ENCODE measurements at places on chromosomes 2 and 18. TPM values are rescaled to one million over a fixed set of nuclear protein-coding genes. Genes with fewer than 3 reads are reported as not detected.

DNA sequence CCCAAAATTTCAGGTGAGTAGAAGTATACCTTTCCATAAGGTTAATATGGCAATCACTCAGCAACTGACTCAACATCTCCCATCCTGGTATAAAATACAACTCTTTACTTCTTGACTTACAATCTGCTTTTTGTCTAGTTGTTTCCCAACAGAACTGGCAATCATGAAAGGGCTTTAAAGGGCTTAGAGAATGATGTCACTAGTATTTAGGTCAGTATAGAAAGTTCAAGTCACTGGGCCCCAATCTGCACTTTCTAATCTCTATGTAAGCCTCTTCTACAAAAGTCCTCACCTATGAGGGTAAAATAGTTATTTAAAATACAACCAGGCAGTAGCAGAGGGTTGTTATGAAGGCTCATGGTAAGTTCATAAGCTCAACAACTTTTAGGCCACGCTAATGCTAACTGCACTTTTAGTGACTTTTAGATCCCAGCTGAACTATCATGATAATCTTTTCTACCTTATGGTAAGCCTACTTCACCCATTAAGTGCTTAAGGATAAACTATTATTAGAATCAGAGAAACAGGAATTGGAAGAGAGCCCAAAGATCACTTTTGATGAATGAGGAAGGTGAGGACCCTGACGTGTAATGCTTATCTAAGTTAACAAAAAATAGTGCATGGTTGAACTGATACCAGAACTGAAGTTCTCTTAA lies 79.6 kb downstream of the GORASP2 start:
- no peak for DNase-seq

DNA sequence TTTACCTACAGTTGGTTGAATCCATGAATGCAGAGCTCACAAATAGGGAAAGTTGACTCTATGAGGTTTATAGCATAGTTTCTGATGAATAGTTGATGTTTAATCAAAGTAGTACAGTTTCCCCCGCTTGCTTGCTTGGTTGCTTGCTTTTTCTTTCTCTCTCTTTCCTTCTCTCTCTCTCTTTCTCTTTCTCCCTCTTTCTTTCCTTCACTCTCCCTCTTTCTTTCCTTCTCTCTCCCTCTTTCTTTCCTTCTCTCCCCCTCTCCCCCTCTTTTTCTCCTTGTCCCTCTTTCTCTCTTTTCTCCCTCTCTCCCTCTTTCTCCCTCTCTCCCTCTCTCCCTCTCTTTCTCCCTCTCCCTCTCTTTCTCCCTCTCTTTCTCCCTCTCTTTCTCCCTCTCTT lies 999.9 kb upstream of the CELF4 start:
- no peak for DNase-seq

DNA sequence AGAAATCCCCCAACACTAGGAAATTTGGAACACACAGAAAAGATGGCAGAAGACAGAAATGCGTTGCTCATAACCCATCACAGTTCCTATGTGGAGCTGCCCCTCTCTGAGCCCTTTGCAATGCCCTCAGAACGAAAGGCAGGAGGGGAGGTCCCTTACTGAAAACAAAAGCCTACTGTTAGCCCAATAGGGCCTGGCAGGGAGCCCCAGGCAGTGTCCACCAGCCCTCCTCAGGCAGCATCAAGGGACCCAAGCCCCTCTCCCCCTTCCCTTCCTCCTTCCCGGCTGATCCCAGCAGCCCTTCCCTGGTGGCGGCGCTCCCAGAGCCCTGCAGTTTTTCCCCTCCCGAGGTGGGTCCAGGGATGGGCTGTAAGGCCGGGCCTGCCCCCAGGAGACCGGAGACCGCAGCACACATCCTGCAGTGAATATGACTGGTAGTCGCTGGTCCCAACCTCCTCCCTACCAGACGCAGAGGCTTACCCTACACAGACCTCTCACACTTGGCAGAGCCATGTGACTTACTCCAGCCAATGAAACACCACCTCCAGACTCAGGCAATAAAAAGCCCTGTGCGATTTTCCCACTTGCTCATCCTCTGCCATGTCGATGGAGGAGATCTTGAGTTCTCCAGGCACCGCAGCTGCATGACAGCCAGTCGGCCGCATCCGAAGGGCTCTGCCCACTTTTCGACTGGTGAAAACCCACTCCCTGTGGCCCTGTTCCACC lies 19.4 kb upstream of the DUSP2 start:
- DNase-seq: no peak

DNA sequence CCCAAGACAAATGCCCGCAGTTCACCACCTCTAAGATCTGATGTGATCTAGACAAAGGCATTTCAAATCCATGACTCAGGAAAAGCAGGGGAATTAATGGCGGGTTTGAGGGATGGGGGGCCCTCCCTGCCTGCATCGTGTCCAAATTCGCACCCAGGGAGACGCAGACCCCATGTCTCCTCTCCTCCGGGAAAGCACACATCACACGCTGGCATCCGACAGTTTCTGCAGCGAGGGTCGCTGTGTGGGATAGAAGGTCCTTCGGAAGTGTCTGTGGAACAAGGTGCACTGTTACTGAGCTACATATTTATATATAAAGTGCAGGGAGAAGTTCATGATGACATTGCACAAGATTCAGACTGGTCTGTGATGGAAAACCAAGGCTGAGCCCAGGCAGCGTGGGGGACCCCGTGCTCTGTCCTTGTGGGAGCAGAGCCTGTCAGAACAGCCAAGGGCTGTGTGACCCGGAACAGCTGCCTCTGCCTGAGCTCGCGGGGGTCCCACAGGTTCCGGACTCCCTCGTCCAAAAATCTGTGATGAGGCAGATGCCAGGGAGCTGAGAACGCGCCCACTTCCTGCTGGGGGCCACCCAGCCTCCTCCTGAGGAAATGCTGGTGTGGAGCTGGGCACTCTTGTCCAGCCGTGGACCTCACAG lies 82.3 kb upstream of the CTDP1 start:
- DNase-seq: no peak

DNA sequence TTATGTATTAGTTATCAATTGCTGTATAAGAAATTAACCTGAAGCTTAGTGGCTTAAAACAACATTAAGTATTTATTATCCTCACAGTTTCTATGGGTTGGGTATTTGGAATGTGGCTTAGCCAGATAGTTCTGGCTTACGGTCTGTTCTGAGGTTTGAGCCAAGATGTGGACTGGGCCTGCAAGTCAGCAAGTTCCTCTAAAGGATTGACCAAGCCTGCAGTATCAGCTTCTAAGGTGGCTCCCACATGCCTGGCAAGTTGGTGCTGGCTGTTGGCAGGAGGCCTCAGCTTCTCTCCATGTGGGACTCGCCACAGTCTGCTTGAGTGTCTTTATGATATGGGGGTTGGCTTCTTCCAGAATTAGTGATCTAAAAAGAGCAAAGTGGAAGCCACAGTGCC lies 45.0 kb upstream of the TCF4 start:
- no peak for DNase-seq

DNA sequence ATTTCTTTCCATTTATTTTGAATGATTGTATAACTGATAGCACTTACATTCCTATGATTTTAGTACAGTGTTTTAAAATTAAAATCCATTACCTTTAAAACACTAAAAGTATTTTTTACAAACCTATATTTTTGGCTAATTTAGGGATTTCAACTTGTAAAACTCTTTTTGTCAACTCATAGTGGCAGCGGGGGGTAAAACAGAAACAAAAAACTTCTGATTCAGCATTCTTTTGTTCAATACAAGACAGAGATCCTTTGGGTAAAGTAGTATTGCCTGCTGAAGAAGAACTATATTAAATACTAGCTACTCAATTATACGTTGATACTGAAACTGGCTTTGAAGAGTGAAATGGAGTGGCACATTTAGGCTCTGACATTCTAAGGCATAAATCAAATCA lies 437.4 kb upstream of the CDH19 start:
- DNase-seq: no peak

- DNase-seq: no peak
Observed at GRCh38 chr2:83565181-83565580, 893.9 kb downstream of the SUCLG1 start.

DNA sequence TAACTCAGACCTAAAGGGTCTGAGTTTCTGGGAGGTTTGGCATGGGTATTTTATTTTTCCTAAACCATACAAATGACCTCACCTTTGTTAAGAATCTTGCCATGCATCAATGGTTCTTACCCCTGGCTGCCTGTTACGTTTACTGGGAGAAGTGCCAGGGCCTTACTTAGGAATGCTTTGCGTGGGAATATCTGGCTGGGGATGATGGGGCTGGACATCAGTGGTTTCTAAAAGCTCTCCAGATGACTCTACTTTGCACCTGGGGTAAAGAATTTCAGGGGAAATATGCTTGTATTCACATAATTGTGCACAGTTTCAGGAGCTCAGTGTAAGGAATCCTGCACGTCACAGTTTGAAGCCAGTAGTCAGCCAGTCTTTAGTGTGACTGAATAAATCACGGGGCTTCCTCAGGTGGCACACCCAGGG lies 18.2 kb upstream of the DAW1 start:
- DNase-seq: peak; percentile 93

- peak; percentile 92 for DNase-seq
Observed at GRCh38 chr2:240759459-240759858, 60.6 kb downstream of the KIF1A start.

DNA sequence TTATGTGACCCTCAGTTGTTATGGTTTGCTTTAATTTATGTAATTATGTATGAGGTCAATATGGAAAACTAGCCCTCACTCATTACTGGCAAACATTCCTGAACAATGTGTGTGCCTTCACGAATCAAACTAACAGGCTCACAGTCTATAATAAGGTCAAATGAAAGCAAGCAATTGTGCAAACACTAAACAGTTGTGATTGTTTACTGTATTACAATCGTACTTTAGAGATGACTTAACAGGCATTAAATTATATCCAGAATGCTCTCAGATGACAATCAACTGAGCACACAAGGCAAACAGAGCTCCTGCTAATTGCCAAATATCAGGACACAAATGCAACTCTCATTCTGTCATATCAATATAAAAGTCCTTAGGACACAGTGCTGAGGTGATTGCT lies 29.5 kb downstream of the COL5A2 start:
- peak; percentile 11 for DNase-seq

DNA sequence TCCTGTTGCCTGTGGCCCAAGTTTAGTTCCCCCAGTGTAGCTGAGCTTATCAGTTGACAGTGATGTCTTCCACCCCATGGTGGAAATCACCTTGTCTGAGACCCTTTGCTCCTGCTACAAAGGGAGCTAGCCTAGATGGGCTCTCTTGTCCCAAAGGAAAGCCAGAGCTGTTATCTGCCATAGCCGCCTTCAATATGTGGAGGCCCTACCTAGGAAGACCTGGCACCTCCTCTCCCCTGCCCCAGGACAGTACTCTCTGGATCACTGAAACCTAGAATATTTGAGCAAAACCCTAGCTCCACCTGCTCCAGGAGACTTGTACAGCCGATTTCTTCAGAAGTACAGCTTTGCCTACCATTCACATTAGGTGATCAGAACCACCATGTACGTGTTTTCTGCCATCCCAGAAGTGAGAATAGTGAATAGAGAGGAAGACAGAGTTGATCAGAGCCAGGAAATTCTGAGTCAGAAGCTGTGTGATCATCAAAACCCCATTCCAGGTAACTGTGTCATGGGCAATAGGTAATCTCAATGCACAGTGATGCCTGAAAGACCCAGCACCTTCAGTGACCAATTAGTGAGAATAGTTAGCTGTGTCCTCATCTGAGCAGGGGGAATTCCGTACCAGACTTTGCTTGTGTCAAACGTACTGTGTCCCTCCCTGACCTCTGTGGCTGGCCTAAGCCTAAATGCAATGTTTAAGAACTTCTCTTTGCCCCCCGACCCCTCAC lies 138.4 kb upstream of the ALPP start:
- DNase-seq: no peak

DNA sequence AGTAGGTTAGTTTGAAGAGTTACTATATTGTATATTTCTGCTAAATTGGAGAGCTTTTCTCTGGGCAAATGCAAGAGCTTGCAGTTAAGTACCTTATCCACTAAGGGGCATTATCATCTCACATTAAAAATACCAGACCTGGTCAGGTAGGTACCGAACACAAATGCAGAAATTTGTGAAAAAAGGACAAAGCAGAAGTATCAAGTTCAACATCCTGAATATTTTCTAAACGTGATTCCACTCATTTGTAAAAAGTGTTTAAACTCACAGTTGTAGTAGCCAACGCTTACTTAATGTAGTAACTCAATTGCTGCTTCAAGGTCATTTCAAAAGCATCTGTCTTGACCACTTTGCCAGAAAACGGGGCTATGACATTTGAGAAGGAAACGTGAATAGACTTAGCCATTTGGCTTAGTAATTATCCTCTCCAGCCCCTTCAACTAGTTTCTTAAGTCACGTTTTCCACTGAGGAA lies 52.1 kb downstream of the CYRIA start:
- DNase-seq: no peak

DNA sequence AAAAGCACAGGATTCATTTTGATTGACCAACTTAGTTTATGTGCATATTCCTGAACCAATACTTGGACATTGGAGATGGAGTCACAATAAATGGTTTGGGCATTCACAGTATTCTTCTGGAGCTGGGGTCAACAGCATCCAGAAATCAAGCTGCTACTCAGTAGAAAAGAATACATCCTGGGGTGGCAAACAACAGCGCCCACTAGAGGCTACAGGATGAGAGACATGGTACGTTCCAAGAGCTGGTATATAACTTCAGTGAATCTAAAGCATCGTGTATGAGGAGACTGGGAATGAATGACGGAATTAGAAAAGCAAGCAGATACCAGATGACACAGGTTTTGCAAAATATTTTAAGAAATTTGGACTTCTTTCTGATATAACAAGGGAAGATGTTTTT lies 142.9 kb upstream of the FIGN start:
- peak; percentile 31 for DNase-seq

DNA sequence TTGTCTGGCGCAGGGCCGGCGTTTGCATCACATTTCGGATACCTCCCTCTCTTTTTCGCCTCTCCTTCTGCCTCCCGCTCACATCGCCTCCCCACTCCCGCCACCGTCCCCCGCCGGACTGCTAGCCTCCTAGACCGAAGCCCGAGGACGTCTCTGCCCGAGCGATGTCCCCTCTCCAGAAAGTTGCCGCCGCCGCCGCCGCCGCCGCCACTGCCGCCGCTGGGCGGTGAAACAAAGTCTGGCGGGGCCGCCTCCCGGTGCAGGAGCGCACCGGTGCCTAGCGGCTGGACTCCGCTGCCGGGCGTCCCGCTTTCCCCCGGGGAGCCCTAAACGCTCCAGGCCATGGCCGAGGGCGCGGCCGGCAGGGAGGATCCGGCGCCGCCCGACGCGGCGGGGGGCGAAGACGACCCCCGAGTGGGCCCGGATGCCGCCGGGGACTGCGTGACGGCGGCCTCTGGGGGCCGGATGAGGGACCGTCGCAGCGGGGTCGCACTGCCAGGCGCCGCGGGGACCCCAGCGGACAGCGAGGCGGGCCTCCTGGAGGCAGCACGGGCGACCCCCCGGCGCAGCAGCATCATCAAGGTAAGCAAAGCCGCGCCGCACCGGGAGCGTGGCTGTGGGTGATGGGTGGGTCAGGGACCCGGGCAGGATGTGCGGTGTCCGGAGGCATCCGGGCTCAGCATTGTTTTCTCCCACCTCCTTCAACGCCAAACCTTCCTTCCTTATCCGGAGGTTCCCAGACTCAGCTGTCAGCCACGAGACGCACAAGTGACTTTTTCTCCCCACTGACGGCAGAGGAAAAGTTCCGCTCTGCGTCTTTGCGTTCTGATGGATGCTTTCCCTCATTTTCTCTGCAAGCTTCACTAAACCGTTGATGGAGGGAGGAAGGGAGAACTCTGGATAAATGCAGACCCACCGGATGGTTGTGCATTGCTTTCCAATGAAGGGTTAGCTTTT lies 643 bp downstream of the PLCL1 start:
- peak; percentile 19 for DNase-seq

- no peak for DNase-seq
Observed at GRCh38 chr2:96800061-96801004, 15.7 kb upstream of the CNNM3 start.

The TUBA3E gene
- 1.0 TPM for total RNA-seq

The GREB1 gene
- total RNA-seq: 11.3 TPM

The TEX44 gene
- not detected for total RNA-seq

The SP140 gene
- 0.11 TPM for total RNA-seq

The CACNB4 gene
- 0.12 TPM for total RNA-seq
